ENCODE measurements at places on chromosomes 5 and 9. TPM values are rescaled to one million over a fixed set of nuclear protein-coding genes. Genes with fewer than 3 reads are reported as not detected.
A peak's percentile ranks its signal among the peaks of the same experiment; 100 is the strongest.

Gene RAB24
- 29.4 TPM for total RNA-seq

DNA sequence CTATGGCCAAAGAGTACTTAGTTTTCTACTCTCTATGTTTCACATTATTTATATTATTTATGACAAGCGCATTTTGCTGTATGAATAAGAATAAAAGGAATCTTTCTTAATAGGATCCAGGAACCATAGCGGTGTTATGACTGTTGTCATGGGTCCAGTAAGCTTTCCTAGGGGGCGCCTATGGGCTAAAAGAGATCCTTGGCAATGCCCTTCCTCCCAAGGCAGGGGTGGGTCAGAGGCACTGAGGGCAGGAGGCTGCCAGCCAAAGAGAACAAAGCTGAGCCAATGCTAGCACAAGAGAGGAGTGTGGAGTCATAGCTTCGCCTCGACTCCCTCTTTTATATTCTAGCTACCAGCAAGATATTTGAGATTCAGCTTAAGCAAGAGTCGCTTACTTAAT lies 98.4 kb upstream of the GNAQ start:
- DNase-seq: no peak

DNA sequence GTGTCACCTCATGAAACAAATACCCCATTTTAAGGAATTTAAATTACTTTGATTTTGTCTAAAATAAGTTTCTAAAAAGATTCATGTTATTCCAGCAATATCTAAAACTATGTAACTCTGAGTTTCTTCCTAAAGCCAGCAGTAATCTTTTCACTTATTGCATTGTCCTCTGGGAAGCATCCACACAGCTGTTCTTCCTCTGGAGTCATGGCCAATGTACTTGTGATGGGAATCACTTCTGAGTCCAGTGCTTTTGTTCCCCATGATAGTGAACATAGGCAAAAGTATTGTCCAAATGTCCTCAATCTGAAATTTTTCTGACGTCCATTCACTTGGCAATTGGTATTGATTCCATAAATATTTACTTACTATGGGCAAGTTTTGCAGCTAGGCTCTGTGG lies 125.0 kb downstream of the STARD4 start:
- no peak for DNase-seq

GRCh38 chr5:75756211-75756610 lies 39.0 kb upstream of the POC5 start:
- no peak for DNase-seq

GRCh38 chr9:96289392-96289791 lies 12.6 kb downstream of the HSD17B3 start:
- no peak for DNase-seq

DNA sequence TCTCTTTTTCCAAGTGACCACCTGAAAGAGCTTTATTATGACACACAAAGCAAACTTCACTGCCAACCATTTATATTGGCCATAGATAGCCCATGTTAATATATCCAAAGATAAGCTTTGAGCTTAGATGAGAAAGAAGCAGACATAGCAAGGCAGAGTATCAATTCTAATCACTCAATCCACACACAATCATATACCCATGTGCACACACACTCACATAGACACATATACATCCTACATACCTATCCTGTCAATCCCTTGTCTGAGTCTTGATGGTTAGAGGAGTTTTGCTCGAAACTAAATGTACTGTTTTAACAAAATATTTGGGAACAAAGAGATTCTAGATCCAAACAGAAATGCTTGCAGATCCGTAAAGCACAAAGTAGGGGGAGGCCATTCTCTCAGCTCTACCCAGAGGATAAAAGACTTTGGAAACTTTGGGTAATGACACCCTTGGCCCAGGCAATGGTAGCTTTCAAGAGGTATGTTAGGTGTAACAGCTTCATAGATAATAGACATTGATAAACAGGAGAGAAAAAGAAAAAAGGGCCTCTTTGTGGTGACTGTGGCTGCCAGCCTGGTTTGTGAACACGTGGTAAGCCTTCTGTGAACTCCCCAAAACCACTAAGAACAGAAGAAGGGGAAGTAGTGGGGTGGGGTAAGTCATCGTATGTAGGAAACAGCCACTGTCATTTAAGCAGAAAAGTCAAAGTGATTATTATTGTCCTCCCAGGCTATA lies 121.6 kb downstream of the TLR4 start:
- DNase-seq: peak; percentile 41
